Esophagus squamous epithelium (tissue), 5 donors: ENCODE measurements at places on chromosomes 4 and X.

DNA sequence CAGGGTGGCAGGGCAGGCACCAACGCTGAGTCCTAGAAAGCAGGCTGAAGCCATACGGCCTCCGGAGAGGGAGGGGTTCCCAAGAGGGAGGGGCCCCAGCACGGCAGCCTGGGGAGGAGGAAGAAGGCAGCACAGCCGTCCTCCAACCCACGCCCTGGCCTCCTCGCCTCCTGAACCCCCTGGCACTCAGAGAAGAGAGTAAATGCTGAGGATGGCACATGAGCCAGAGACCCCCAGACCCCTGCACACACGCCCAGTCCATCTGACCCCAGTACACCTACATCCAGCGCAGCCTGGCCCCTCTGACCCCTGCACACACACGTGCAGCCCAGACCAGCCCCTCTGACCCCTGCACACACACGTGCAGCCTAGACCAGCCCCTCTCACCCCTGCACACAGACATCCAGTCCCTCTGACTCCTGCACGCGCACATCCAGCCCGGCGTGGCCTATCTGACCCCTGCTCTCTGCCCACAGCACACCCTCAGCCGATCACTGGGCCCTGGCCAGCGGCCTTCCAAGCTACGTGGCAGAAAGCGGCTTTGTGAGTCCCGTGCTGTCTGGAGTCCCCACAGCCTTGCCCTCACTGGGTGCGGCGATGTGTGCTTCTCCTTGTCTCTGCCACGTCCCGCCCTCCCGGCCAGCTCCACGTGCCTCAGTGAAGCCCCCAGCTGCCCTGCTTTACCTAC is 18.5 kb downstream of the ATP5ME start:
- peaks cover 61% of the 10 kb centered on the region for H3K27me3 ChIP-seq
- DNase-seq: no peak
- H3K36me3 ChIP-seq: no peaks in the 10 kb centered on the region
- H3K4me1 ChIP-seq: peaks cover 11% of the 10 kb centered on the region
- H3K4me3 ChIP-seq: no peak overlapping the region

GRCh38 chr4:98625920-98626319 is 32.5 kb downstream of the TSPAN5 start:
- H3K27ac ChIP-seq: peak overlapping the region; percentile 31
- DNase-seq: no peak
- no peaks in the 10 kb centered on the region for H3K36me3 ChIP-seq
- no peak overlapping the region for H3K4me3 ChIP-seq
- H3K4me1 ChIP-seq: peaks cover 31% of the 10 kb centered on the region

DNA sequence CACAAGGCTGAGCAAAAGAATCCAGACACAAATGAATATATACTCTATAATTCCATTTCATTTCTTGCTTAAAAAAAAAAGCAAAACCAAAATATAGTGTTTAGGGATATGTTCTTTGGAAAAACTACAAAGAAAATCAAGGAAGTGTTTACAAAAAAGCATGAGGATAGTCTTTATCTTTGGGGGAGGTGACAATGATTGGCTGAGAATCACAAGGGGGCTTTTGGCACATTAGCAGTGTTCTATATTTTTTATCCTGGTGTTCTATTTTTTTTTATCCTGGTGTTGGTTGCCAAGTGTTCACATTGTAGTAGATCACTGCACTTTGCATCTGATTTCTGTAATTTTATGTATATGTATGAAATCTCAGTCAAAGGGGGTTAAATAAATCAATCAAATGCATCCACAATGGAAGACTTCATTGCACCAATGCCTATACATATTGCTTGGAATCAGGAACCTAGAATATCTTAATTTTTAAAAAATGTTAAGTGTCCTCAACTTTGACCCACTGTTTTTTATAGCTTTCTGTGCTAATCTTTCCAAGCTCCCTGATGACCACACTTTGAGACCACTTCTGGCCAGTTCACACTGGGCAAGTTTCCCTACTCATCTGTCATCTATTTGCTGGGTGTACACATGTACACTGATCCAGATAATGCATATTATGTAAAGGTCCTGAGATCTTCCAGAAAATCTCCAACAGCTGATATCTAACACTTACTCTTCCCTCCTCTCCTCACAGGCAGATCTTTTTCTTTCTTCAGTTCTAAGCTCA is 3.7 kb downstream of the TBC1D9 start:
- H3K27me3 ChIP-seq: no peaks in the 10 kb centered on the region
- no peaks in the 10 kb centered on the region for H3K36me3 ChIP-seq
- H3K4me3 ChIP-seq: no peak overlapping the region
- DNase-seq: no peak
- H3K4me1 ChIP-seq: peaks cover 30% of the 10 kb centered on the region

DNA sequence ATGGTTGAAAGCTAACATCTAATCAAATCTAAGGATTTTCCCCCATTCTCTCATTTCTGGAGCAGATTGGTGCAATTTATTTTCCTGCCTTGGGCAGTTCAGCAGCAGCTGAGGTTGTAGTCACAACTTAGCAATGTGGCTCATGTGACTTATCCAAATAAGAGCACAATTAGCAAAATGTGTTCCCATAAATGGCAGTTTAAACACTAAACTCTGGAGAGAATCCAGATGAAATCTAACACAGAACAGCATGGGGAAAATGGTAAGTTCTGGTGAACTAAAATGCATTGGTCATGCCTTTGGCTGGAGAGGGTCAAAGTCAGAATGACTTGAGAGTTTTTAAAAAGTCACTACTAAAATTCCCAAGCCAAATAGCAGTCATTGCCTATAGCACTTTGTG is 422.6 kb upstream of the DIPK2B start:
- H3K4me3 ChIP-seq: no peak overlapping the region
- H3K27me3 ChIP-seq: no peaks in the 10 kb centered on the region

DNA sequence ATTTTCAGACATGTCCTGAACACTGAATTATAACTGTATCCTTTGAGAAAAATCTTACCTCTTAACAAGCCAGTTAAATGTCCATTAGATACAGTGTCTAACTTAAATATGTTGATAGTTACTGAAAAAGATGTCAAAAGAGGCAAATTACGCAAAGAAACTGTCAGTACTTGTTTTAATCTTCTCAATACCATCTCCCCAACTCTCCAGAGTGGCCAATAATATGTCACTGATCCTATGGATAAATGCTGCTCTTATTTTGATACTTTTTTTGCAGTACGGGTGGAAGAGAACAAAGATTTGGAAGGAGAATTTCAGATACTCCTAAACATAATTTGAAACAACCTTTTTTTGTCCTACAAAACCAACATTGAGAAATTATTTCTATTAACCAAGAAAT is 192.7 kb downstream of the CBR4 start:
- peak overlapping the region; percentile 52 for H3K4me3 ChIP-seq
- DNase-seq: no peak
- H3K27ac ChIP-seq: peak overlapping the region; percentile 28
- H3K4me1 ChIP-seq: no peaks in the 10 kb centered on the region
- no peaks in the 10 kb centered on the region for H3K36me3 ChIP-seq

DNA sequence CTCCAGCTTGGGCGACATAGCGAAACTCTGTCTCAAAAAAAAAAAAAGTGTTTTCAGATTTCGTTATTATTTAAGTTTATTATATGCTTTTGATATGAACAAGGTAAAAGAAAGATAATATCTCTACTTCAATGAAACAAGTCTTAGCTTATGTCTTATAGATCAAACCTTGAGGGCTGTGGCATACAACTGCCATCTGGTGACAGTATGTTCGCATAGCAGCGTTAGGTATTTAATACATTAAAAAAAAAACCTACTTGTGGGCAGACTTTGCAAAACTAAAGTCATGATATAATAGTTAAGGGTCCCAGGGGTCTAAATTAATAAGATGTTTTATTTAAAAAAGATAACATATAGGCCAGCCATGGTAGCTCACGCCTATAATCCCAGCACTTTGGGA is 161.2 kb upstream of the AMOT start:
- H3K27me3 ChIP-seq: no peaks in the 10 kb centered on the region
- no peak overlapping the region for H3K4me3 ChIP-seq
- H3K4me1 ChIP-seq: no peaks in the 10 kb centered on the region
- no peak overlapping the region for H3K27ac ChIP-seq
- H3K36me3 ChIP-seq: no peaks in the 10 kb centered on the region

GRCh38 chrX:5708251-5708650 is 520.4 kb downstream of the NLGN4X start:
- no peaks in the 10 kb centered on the region for H3K27me3 ChIP-seq
- H3K4me3 ChIP-seq: no peak overlapping the region
- no peaks in the 10 kb centered on the region for H3K4me1 ChIP-seq
- H3K27ac ChIP-seq: no peak overlapping the region
- DNase-seq: no peak
- H3K36me3 ChIP-seq: no peaks in the 10 kb centered on the region

GRCh38 chr4:123786920-123787319 is 390.3 kb downstream of the SPRY1 start:
- no peak overlapping the region for H3K27ac ChIP-seq
- no peaks in the 10 kb centered on the region for H3K36me3 ChIP-seq
- no peak overlapping the region for H3K4me3 ChIP-seq
- H3K27me3 ChIP-seq: no peaks in the 10 kb centered on the region
- DNase-seq: no peak

- no peaks in the 10 kb centered on the region for H3K36me3 ChIP-seq
- H3K27me3 ChIP-seq: no peaks in the 10 kb centered on the region
- no peaks in the 10 kb centered on the region for H3K4me1 ChIP-seq
- DNase-seq: no peak
- H3K4me3 ChIP-seq: no peak overlapping the region
These were observed 22.1 kb downstream of the NHS start for GRCh38 chrX:17397074-17397473.

GRCh38 chr4:7415927-7416686 is 18.6 kb downstream of the PSAPL1 start:
- no peaks in the 10 kb centered on the region for H3K36me3 ChIP-seq
- no peak overlapping the region for H3K4me3 ChIP-seq
- no peak overlapping the region for H3K27ac ChIP-seq
- H3K4me1 ChIP-seq: no peaks in the 10 kb centered on the region

GRCh38 chr4:85218756-85219155 is 252.3 kb upstream of the WDFY3 start:
- no peaks in the 10 kb centered on the region for H3K36me3 ChIP-seq
- no peaks in the 10 kb centered on the region for H3K4me1 ChIP-seq
- no peak for DNase-seq
- no peaks in the 10 kb centered on the region for H3K27me3 ChIP-seq
- no peak overlapping the region for H3K27ac ChIP-seq

DNA sequence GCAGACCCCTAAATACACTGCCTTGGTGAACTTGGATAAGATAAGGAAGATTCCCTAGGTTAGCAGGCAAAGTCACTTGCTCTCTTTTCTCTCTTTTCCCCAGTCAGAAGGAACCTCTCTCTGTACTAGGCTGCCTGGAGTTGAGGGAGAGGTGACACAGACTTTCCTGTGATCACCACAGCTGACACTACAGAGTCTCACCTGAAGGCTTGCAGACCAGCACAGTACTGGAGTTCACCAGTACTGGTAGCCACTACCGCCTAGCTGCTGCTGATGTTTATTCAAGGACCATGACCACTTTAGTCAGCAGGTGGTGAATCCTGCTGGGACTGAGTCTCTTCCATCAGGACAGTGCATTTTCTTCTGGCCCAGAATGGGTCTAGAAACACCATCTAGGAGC is 63.3 kb downstream of the PTPN13 start:
- H3K4me3 ChIP-seq: no peak overlapping the region
- no peaks in the 10 kb centered on the region for H3K36me3 ChIP-seq
- H3K27me3 ChIP-seq: no peaks in the 10 kb centered on the region
- H3K27ac ChIP-seq: no peak overlapping the region
- DNase-seq: no peak
